Esophagus mucosa (tissue), 1 donor: ENCODE measurements at places on chromosomes 11 and 22. TPM values are rescaled to one million over a fixed set of nuclear protein-coding genes. Genes with fewer than 3 reads are reported as not detected.

DNA sequence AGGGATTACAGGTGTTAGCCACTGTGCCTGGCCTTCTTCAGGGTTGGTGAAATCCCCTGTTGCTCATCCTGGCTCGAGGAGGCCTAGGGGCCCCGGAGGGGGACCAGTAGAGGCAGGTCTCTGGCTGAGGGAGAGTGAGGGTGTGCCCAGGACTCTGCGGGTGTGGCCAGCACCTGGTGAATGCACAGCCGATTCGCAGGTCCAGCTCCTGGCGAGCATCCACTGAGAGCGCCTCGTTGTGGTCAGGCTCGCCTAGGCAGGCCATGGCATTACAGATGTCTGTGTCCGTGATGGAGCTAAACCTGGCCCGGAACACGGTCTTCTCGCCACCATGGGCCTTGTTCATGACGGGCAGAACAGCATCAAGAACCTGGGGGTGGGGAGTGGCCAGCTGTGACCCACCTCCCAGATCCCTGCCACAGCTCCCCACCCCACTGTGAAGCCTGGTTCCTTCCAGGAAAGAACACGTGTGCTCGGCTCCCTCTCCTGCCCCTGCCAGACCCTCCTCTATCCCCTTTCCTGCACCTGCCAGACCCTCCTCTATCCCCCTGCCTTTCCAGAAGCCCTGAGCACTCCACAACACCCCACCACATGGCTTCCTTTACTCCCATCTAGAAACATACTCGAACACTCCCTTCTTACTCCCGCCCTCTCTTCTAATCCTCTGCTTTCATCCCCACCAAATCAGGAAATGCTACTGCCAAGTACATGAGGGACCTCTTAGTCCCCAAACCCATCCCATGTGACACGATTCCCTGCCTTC lies 12.4 kb downstream of the TOP3B start:
- peak; percentile 66 for ATAC-seq

DNA sequence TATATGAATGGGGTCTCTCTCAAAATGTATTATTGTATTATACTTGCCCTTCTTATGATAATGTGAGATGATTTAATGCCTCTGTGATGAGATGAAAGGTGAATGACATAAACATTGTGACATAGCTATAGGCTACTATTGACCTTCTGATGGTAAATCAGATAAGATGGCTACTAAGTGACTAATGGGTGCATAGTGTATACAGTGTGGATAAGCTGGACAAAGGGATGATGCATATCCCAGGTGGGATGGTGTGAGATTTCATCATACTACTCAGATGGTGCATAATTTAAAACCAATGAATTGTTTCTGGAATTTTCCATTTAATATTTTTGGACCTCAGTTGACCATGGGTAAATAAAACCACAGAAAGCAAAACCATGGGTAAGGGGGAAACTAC lies 243.5 kb downstream of the SBF2 start:
- no peak for ATAC-seq

The KRTAP5-11 gene
- total RNA-seq = not detected

- no peak for ATAC-seq
These were observed 2.3 kb upstream of the XBP1 start for GRCh38 chr22:28802595-28803123.

The IL18 gene
- 41.8 TPM for total RNA-seq

DNA sequence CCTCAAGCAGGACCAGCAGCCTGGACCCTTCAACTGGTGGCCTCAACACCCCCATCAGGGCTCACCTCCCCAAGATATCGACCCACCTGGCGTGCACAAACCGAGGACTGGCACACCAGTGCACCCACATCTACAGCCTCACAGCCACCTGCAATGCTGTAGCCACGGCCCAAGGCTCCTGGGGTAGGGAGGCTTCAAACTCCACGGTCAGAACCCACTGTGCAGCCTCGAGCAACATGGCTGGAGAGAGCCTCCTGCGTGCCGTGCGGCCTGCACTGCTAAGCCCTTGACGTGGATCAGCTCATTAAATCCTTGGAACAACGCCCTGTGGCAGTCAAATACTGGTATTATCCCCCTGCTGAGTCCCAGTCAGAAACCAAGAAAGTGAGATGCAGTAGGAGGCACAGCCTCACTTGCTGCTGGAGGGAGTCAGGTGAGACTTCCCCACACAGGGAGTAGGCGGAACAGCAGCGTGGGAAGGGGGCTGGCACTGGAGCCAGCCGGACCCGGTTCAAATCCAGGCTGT lies 4.6 kb downstream of the CARD10 start:
- no peak for ATAC-seq

The OR5B12 gene
- not detected for total RNA-seq

The AP1B1 gene
- total RNA-seq = 80.8 TPM

DNA sequence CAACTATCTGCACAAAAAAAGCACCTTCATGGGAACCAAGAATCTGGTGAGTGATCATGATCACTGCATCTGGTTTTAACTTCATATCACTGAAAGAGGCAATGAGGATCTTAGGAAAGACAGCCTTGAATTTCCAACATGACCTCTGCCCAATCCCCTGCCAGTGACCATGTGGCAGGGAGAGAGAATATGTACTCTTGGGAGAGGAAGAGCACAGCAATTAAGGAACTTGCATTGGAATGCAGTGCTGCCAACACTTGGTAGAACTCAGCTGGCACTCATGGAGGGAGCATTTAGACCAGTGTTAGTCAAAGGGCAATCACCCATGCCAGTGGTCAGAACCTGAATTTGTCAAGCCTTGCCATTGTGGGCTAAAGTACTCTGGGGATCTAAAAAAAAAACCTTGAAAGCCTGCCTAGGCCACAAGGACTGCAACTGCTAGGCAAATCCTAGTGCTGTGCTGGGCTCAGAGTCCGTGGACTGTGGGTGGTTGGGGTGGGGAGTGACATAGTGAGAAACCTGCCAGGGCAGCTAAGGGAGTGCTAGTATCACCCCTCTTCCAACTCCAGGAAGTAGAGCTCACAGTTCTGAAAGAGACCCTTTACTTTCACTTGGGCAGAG lies 23.1 kb downstream of the JRKL start:
- no peak for ATAC-seq

The DDIAS gene
- 8.9 TPM for total RNA-seq

The PKDREJ gene
- 0.04 TPM for total RNA-seq

DNA sequence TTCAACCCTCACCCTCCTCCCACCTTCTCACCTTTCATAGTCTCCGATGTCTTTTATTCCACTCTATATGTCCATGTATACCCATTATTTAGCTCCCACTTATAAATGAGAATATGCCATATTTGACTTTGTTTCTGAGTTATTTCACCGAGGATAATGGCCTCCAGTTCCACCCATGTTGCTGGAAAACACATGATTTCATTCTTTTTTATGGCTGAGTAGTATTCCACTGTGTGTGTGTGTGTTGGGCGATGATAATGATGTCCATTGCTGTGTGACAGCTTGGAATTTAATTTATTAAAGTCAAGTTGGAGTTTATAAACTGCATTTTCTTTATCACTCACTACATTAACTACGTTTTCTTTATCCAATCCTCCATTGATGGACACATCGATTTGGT lies 3.2 kb upstream of the HINFP start:
- no peak for ATAC-seq
